ENCODE measurements at places on chromosomes 16 and 17. TPM values are rescaled to one million over a fixed set of nuclear protein-coding genes. Genes with fewer than 3 reads are reported as not detected.

The HOXB6 gene
- 0.66 TPM for total RNA-seq

The IKZF3 gene
- total RNA-seq: 0.16 TPM

DNA sequence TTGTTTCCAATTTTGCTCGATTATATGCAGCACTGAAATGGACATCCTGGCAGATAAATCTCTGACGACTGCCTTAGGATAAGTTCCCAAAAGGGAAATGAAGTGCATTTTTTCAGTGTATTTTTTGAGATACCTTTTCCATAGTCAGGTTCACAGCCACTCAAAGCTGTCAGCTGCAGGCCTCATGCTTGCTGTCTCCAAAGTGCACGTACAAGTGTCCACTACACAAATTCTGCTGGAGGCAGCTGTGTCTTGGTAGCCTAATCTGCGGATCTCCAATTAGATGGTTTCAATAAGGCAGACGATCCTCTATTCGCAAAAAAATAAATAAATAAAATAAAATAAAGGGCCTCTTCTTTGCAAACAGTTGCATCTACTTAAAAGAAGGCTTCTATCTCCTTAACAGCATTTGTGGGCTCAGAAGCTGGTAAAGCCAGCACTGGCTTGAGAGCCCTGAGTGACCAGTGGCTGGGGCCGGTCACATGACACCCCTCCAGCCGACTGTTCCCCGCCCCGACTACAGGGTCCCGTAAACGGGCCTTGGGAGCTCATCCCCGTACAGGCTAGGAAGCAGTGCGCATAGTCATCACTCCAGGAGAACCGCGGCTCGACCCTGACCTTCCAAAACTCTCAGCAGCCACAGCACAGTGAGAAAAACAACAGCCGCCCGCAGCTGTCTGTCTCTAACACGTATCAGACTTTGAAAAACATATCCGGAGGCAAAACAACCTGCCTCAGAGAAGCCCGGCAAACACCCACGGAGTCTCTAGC is 18.8 kb downstream of the RPH3AL start:
- peak; percentile 83 for DNase-seq

DNA sequence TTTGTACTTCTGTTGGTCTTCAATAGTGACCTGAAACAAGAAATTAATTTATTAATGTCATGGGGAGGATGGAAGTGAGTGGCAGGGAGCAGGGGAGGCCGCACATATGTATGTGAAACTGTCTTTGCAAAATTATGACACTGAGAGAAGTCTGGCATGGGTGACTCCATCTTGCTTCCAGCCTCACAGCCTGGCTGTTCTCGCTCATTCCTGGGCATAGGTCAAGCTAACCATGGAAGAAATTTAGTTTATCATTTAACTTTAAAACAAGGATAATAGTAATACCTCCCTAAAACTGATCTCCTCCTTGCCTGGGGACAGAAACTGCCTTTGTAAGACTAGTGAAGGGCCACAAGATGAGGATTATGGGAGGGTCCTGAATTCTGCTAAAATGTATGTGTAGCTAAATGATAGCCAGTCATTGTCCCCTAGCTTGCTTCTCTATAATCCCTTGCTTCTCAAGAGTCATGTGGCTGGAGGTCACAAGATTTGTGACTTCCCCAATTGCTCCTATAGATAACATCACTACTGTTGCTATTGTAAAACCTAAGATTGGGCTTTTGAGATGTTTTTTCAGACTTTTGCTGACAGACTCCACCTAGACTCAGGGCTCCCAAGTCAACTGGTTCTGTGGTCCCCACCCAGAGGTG is 126.0 kb downstream of the HS3ST3A1 start:
- DNase-seq: no peak

GRCh38 chr17:9969301-9969935 is 64.3 kb upstream of the RCVRN start:
- DNase-seq: no peak

DNA sequence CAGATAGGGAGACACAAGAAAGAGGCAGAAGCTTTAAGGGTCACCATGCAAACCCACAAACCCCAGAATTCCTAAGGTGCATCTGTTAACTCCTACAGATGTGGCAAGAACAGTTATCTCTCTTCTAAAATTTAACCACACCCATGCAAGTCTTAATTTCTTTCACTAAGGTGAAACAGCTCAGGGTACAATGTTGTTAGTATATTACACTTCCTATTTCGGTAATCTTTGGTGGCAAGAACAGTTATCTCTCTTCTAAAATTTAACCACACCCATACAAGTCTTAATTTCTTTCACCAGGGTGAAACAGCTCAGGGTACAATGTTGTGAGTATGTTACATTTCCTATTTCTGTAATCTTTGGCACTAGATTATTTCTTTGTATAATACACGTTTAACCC is 6.6 kb downstream of the CCL23 start:
- no peak for DNase-seq

Data from left ventricle myocardium inferior (tissue), 1 donor.